ENCODE measurements at places on chromosomes 5 and 9.

GRCh38 chr5:54296386-54296785, 14.0 kb downstream of the ARL15 start:
- no peak for DNase-seq

DNA sequence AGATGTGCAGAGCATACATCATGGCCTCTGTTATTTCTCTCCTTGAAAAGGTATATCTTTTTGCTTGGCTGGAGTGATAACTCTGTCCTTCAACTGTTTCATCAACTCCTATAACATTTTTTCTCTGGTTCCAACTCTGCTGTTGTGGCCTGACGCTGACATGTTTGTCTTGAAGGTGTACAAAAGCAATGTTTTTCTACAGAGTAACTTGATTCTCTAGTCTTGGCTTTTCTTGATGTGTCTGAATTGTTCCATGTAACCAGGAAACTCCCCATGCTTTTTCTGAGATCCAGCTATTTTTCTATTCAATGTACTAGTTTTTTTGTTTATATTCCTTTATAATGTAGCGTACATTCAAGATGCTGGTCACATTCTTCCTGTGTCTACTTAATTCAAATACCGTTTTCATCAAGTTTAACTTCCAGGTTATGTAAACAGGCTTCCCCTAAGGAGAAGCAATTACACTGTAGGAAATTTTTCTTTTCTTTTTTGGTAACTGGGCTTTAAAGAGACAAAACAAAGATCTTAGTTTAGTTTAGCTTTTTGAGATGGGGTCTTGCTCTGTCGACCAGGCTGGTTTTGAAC, 6.7 kb upstream of the CPLANE1 start:
- no peak for DNase-seq

GRCh38 chr5:965604-966344, 42.8 kb upstream of the NKD2 start:
- no peak for DNase-seq

DNA sequence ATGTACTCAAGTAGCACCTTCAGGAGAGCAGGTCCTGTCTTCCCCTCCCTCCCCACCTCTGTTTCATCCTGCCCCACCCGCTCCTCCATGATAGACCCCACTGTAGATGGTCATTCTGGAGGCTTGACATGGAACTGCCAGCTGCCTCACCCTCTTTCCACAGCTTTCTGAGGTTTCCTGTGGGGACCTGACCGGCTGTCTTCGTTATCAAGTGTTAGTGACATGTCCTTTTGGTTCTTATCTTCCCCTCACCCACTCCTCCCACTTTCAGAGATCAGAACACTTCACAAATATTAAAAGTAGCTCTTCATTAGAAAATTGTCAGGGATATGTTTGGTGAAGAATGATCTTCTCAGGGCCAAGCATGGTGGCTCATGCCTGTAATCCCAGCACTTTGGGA, 52.7 kb downstream of the MEGF10 start:
- DNase-seq = no peak

DNA sequence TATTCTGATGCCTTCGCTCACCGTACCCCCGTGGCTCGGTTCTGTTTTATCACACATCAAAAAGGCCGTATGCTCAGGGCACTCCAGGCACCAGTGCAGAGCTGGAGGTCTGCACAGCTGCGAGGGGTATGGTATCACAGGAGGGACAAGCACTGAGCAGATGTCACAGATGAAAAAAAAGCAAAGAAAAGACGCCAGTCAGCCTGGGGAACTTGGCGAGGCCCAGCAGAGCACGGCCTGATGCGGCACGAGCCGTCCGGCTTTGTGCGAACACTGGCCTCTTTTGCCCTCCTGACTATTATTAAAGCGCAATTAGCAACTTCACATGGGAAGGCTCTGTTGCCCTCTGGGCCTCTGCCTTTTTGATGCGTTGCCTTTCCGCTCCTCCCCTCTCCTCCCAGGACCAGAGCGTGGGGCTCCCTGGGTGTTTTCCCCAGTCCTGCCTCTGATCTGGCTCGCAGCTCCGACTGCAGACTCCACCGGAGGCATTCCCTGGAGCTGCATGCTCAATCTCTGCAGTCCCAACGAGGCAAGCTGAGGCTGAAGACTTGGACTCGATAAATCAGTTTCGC, 44.4 kb downstream of the AK8 start:
- DNase-seq = no peak

- DNase-seq = no peak
Observed at GRCh38 chr5:146042628-146043279, 62.6 kb downstream of the PLAC8L1 start.

DNA sequence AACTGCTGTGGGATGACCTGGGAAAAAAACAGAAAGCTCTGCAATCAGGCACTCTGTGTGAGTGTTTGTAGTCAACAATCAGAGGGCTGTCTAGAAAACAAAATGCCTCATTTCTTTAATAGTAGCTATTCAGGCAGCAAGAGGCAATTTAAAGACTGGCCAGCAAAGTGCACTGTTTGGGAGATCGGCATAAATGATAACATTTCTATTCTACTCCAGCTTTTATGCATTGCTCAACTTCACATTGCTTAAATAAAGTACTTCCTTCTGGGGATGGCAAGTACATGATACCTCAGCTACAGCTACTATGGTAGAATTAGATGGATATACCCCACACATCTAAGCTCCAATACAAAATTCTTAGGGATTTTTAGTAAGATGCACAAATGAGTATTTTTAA, 193.1 kb downstream of the DCP2 start:
- DNase-seq = no peak

DNA sequence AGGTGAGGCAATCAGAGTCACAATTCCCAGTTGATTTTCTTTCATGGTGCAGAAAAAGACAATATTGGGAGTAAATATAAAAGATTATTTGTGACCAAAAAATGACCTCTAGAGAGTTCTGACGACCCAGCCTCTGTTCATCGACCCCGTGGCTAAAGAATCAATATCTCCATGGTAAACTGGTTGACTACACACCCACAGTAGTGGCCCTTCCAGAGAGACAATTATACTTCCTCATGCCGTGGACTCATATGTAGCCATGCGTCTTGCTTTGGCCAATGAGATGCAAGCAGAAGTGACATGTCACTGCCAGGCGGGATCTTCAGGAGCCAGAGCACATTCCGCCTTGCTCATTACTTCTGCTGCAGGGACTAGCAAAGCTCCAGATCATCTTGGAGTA, 163.3 kb upstream of the RAD23B start:
- DNase-seq = no peak

DNA sequence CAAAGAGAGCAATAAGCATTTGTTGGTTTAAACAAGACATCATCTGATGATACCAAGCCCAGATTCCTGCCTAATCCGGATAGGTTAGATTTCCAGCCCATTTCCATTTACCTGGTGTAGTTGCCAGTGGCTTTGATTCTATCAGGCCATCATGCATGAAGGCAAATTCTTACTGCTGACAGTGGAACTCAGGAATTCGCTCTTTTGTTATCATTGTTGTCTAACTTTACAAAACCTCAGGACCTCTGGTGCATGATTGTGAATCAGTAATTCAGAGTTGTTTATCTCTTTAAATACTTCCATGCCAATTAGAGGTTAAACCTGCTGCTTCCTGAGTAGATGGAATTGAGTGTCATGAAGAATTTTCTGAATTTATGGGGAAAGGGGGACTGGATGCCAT, 76.5 kb downstream of the C9orf152 start:
- DNase-seq = no peak

- DNase-seq = no peak
Observed at GRCh38 chr9:107213561-107214028, 69.5 kb upstream of the RAD23B start.

GRCh38 chr5:133460172-133460758, 152.1 kb downstream of the FSTL4 start:
- no peak for DNase-seq

GRCh38 chr5:124477577-124477976, 268.9 kb downstream of the ZNF608 start:
- no peak for DNase-seq

DNA sequence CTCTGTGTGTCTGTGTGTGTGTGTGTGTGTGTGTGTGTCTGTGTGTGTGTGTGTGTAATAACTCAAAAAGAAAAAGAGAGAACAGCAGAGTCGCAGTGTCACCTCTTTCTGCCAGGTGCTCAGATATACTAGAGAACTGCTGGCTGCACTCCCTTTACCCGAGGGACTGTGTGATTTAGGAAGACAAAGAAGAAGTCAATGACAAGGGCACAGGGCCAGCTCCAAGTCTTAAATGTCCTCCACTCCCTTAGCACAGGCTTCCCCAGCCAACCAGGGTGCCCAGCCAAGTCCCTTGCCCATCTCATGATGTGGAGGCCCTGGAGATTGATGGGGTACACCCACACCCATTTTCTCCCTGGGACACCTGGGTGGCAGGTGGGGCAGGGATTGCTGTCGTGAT, 8.7 kb downstream of the CCNJL start:
- DNase-seq = no peak

GRCh38 chr9:105928416-105928815, 234.1 kb downstream of the TMEM38B start:
- no peak for DNase-seq

GRCh38 chr5:77882670-77883257, 106.6 kb upstream of the TBCA start:
- no peak for DNase-seq

GRCh38 chr9:114852050-114852594, 46.3 kb upstream of the TNFSF15 start:
- DNase-seq = no peak

GRCh38 chr5:81513982-81514381, 120.0 kb upstream of the ACOT12 start:
- no peak for DNase-seq

DNA sequence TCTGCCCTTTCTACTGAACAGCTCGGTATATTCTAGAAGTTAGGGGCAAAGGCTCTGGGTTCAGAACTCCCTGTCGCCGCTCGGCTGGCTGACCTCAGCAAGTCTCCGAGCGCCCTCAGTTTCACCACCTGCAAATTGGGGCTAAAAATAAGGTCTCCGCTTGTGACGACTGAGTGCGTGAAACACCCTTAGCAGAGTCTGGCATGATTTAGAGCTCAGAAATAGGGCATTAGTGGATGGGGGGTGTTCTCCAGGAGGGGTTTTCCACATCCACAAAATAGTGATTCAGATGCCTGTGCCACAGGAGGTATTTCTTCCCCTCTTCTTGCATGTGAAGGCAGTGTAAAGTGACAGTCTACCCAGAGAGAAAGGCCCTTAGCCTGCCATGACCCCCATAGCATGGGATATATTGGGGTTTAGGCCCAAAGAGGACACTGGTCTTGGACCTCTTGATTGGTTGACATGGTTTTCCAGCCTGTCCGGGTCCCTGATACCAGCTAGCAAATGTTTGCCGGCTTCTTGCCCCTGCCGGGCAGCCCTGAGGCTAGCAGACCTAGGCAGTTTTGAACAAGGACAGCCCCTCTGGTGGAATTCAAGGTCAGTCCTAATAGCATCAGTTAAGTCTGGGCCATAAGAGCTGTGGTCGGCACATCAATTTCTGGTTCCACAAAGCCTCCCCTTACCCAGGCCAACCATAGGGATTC, 1.4 kb downstream of the ERGIC1 start:
- DNase-seq = no peak

DNA sequence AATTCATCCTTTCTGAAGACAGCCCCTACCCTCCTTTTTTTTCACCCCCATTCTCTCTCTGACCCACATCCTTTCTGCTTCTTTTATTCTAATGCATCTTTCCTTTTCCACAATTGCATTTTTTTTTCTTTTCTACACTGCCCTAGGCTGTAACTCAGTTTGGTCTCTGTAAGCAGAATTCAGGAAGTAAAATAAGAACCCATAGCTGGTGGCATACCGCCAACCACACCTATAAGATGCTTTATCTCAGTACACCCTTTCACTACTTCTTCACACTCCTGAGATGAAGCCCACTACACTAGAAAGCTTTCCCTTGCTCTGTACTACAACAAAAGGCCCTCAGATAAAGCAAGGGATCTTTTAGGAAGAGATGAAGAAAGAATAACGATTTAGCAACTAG, 16.1 kb upstream of the TSSK1B start:
- no peak for DNase-seq

GRCh38 chr5:84474126-84474525, 89.4 kb upstream of the EDIL3 start:
- no peak for DNase-seq

DNA sequence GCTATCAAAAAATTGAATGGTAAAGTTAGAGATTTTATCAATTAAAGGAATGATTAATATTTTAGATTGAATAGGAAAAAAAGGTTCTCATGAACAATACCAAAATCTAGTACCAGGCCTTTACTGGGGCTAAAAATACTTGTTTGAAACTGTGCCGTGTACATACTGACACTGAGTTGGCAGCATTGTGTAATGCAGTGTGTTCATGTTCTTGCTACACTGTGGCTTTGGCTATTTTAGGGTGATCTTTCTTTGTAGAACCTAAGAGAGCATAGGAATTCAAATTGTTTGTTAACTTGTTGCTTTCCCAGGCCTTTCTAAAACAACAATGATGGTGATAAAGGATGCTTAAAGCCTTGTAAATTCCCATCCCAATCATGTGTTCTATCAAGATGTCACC, 80.9 kb downstream of the KIF4B start:
- no peak for DNase-seq

GRCh38 chr9:87189006-87189405, 241.7 kb upstream of the GAS1 start:
- no peak for DNase-seq

All from caudate nucleus (tissue), 63 donors.